ENCODE measurements at places on chromosomes 16 and 17. TPM values are rescaled to one million over a fixed set of nuclear protein-coding genes. Genes with fewer than 3 reads are reported as not detected.

- DNase-seq, result no peak
These were observed 14.0 kb downstream of the SALL1 start for GRCh38 chr16:51137097-51137496.

DNA sequence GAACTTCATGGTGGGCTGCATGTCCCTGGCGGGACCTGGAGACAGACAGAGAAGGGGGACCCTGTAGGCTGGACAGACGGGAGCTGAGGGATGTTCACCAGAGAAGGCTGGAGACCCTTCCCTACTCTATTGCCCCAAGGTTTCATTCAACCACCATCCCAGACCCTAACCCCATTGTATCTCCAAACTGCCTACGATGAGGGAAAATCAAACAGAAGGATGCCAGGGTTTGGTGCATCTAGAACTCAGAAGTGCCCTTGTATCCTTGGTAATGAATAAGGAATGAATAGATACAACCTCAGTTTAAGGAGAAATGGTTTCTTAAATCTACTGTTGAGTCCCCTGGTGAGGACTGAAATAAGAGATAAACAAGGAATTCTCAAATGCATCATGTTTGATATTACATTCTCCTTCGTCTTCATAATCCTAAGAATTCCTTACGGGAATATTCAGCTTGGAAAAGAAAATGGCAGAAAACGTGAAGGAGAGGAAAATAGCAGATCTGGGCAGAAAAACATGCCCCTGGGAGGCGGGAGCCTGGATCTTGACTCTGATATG lies 16.4 kb downstream of the TNS4 start:
- no peak for DNase-seq

DNA sequence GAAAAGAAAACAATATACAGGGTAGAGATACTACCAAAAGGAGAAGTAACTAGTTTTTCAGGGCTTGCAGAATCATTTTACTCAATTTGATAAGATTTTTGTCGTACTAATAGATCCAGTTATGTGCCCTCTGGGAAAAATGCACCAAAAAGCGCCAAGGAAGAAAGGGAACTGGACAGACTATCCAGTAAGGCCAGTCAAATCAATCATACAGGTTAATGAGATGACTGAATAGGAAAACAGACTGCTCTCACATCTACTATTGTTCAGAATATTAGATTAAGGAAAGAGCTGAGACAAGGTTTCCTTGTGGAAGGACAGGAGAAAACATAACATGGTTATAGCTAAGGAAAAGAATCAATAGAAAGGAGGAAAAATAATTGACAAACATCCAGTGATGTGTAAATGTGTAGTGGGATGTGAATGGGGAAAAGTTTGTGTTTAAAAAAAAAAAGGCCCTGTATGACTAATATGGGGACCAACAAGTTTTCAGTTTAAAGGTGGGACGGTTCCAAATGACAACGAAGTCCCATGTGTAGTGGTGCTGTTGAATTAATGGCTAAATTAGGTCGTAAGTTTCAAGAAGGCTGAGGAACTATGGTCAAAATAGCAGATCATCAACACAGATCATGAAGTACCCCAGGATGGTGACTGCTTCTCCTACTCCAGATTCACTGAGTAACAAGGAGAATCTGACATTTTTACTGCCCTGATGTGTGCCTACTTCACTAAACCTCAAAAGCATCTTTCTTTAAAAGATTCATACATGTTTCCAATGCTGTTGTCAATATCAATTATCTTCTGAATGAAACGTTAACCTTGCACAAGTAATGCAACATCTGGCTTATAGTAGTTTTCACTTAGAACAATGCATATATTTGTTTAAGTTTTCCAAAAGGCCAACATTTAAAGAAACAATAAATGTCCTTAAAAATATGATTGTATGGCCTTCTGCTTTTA lies 40.7 kb downstream of the BRIP1 start:
- no peak for DNase-seq

- DNase-seq, result no peak
These were observed 34.0 kb upstream of the ZNF629 start for GRCh38 chr16:30820952-30821421.

GRCh38 chr16:21097151-21097550 lies 53.5 kb downstream of the DNAH3 start:
- no peak for DNase-seq

DNA sequence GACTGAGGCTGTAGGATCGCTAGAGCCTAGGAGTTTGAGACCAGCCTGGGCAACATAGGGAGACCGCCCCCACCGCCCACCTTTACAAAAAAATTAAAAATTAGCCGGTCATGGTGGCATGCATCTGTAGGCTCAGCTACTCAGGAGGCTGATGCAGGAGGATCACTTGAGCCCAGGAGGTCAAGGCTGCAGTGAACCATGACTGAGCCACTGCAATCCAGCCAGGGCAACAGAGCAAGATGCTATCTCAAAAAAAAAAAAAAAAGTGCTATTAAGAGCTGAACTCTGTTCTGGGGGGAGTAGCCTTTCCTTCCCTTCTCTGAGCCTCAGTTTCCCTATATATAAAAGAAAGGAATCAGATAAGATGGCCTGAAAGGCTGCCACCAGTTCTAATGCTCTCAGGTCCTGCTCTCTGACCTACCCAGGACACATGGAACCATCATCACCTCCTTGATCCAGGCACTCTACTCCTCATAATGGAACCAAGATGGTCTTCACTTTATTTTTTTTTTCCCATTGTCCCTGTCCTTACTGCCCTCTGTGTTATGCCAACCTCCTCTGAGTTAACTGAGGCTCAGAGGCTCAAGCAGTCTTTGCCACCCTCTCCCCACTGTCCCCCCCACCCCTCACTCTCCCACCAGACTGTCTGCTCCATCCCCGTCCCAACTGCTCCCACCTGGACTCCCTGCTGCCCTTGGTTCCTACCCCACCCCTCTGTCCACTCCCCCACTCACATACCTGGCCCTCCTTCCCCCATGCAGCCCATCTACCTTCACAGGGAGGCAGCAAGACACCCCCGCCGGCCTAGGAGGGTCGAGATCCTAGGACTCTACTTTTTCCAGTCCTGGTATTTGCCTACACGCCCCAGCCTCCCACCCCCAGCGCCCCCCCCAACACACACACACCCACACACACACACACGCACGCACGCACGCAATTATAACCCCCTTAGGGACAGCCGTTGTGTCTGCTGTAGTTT lies 23.8 kb upstream of the EIF1 start:
- peak; percentile 30 for DNase-seq

GRCh38 chr17:56510554-56511342 lies 82.8 kb upstream of the NOG start:
- no peak for DNase-seq

DNA sequence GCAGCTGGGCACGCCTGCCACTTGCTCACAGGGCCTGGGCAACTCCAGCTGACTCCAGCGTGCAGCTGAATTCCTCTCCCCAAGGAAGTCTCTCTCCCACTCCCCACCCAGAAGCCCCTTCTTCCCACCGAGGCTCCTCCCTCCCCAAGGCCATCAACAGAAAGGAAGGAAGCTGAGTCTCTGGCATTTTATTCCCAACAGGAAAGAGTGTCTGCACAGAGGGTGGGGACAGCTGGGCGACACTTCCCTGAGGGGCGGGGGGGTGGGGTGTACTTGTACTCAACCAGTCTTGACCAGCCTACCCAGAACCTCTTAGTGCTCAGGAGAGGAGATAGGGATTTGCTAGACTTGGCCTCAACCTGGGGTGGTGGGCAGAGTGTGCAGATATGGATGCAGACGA lies at the start of gene EXOC3L1:
Gene EXOC3L1 (minus strand): TSS at position 96 of the 400 bp plus-strand sequence. CDS start 460 bp downstream, outside the sequence.
- no peak for DNase-seq

- DNase-seq, result no peak
These were observed 140.3 kb upstream of the ERCC4 start for GRCh38 chr16:13779676-13780075.

Gene HOXB1
- 5.9 TPM for total RNA-seq

Gene SARM1
- total RNA-seq, result 11.5 TPM

Gene CLEC3A
- total RNA-seq, result not detected

Data from cardiac muscle cell (in vitro differentiated cells and primary cell).